ENCODE measurements at places on chromosomes 2 and 18.

- DNase-seq, result peak; percentile 59
Measured at GRCh38 chr18:74652392-74652988, 54.8 kb downstream of the ZNF407 start.

DNA sequence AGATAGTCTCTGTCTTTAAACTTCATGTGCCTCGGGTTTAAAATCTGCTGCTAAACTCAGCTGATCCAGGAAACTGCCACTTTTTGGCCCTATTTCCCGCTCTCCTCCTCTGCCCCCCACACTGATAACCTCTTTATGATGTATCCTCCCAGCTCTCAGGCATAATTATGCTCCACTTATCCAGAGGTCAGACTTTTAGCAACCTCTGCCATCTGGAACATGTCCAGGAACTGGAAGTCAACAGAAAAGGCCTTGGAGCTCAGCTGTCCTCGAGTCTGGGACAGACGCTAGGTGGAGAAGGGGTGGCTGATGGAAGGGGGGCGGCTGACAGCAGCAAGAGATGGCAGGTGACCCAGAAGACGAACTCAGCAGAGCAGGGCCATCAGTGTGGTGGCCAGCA, 41.2 kb downstream of the ASAP2 start:
- no peak for DNase-seq

DNA sequence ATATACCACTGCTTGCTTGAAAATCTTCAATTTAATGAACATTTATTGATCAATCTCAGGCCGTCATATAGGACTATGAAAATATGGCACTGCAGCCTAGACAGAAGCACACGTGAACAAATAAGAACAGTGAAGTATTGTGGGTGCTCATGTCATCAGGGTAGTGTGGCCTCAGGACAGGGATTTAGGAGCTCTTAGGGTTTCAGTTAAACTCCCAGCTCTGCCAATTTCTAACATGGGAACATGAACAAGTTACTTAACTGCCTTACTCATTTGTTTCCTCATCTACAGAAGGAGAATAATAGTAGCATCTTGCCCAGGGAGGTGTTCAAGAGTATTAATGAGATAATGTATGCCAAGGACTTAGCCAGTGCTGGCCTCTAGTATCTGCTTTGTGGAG, 146.0 kb upstream of the MAP3K20 start:
- DNase-seq, result no peak

- DNase-seq, result no peak
Measured at GRCh38 chr2:68987021-68987503, 12.6 kb downstream of the GKN1 start.

DNA sequence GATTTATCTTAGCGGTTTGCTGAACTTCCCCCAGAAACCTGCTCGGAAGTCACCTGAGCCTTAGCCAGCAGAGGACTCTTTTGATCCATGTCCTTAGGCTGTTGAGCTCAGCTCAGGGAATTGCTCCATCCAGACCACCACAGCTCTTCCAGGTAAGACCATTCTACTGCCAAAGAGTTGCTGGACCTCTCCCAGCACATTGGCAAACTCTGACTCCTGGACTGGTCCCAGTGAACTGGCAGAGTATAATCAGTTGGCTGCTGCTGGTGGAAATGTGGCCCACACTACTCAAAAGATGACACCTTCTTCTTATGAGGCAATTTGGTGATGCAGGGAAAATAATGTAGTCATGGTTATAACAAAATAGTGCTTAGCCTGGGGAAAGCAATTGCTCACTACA, 308.8 kb upstream of the FIGN start:
- no peak for DNase-seq

DNA sequence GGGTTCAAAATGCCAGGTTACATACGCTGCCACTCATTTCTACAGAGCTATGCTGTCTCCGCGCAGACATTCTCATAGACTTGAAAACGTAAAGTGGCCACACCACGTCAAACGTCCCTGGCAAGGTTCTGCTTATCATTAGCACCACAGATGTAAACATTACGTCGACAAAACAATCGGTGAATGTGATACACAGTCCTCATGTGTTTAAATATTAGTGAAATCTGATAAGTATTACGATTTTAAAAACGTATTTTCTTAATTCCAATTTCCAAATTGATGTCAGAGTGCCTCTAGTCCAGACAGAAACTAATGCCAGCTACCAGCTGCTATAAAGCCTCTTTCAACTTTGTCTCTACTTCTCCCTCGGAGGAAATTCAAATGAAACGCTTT, 1.2 kb downstream of the STK17B start:
- peak; percentile 16 for DNase-seq

DNA sequence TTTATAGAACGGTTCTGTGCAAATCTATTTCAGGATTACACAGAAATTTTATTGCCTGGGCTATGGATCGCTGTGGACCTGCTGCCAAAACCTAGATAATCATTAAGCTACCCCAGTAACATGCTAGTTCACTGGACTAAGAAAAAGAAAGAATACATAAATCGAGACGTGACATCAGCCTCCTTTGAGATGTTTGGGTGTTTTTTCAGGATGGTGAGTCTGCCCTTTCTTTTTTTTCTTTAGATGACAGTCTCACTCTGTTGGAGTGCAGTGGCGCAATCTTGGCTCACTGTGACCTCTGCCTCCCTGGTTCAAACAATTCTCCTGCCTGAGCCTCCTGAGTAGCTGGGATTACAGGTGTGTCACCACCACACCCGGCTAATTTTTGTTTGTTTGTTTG, 52.0 kb downstream of the FHOD3 start:
- DNase-seq, result no peak

GRCh38 chr2:120711694-120712093, 24.0 kb upstream of the GLI2 start:
- no peak for DNase-seq

GRCh38 chr2:220279840-220280239, 652.4 kb downstream of the SLC4A3 start:
- peak; percentile 40 for DNase-seq

DNA sequence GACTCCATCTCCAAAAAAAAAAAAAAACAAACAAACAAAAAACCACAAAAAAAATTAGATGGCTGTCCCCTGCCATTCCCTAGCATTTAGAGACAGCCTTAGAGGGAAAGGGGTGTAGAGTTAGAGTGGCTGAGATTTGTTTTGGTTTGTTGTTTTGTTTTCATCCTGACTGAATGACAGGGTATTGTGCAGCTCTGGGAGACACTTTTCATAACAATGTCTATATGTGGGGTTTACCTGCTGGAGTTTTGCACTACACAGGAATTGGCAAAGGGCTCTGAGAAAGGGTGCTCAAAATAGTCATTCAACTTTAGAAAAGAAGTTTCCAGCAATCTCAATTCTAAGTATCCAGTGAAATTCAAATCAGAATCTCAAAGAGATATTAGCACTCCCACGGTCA, 732.5 kb upstream of the CHAC2 start:
- no peak for DNase-seq

DNA sequence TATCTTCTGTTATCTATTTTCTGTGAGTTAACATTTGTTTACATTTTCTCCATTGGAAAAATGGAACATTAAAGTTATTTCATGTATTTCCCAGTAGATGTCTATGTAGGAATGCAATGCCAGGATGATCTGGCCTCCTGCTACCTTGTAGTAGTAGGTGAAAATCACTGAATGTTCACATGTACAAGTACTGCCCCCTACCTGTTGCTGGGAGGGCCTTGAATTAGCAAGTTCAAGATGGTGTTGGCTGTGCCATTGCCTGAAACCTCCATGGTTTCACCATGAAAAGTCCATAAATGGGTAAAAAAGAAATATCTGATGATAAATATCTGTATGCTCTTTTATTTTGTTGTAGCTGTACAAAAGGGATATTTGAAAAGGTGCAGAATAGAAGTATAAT, 30.7 kb downstream of the XRCC5 start:
- no peak for DNase-seq

- DNase-seq, result no peak
Measured at GRCh38 chr2:190514676-190515075, 19.8 kb downstream of the NEMP2 start.

DNA sequence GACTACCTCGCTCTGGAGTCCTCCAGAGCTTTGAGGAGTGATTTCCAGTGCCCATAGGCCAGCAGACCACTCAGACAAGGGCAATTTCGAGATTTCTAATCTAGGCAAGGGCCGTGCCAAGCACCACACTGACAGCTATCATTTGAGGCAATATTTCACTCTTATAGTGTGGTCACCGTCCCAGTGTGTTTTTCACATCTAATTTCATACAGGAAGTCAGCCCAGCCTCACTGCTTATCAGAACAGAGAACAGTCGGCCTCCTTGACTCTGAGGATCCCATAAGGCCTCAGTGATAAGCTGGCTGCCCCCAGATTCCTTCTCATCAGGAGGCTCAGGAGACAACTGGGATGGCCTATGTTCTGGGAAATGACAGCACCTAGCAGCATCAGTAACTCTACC, 581 bp downstream of the CAPN14 start:
- DNase-seq, result no peak
